ENCODE measurements at places on chromosomes 2 and 18.

- DNase-seq: no peak
These were observed 3.5 kb downstream of the PTPN2 start for GRCh38 chr18:12880541-12880910.

DNA sequence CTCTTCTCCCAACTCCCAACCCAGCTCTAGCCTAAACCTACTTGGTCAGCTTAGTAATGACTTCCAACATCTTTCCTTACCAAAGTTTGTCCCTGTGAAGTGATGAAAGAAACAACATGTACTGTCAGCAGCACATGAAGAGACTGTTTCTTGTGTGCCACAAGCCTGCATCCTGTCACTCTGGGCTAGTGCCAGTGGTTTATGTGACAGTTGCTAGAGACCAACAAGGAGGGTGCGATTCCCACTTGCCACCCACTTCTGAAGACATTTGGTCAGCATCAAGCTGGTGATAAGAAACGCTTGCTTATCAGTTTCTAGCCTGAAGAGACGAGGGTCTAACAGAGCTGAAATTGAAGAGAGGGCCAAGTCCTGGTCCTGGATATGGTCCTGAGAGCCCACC lies 132.6 kb downstream of the COL4A4 start:
- DNase-seq: no peak

- DNase-seq: no peak
These were observed 37.0 kb upstream of the KYNU start for GRCh38 chr2:142840436-142840835.

DNA sequence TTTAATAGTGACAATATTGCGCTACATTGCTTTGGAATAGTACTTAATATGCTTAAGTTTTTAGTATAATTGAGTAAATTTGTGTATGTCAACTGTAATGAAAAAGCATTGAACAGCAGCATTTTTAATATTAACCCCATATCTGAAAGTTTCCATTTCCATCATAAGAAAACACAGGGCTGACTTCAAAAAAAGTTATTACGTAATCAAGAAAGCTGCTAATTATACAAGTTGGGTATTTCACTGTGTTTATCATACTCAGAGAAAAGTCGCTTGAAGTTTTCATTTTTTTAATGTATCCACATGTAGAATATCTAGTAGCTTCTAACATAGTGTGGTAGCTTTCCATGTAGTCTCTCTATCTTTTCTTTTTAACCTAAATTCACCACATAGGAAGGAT lies 146.5 kb downstream of the PKP4 start:
- DNase-seq: no peak

DNA sequence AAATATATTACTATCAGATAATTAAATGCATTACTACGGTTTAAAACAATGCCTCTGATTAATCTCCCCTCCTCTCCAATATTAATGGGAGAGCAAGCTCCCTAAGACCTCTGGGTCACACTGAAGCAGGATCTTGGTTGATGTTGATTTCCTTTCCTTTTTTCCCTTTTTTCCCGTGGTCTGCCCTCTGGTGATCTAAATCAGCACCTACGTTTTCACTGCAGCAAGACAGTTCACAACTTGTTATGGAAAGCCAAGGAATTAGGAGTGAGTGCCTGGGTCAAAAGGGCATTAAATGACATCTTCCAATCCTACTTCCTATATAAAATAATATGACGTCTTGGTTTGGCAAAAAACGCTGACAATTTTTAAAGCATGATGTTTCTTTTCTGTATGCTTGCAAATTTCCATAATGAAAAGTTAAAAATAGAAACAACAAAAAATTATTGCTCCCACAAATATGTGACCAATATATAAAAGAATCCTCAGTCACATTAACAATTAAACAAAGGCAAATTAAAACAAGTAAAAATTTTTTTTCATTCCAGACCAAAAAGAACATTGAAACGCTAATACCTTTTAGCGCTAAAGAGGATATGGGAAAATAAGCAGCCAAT lies 7.9 kb upstream of the CFAP36 start:
- no peak for DNase-seq

DNA sequence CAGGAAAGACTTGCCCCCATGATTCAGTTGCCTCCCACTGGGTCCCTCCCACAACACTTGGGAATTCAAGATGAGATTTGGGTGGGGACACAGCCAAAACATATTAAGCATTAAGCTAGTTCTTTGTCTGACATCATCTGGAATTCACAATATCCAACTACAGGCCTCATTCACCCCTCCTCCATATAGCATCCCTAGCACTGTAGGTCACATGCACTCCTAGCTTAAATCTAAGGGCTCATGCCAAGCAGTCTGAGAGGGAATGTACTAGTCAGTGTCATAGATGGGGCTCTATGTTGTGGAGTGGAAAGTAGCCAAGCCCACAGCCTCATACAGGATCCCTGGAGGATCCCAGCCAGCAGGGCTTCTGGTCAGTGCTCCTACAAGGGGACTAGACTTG lies 92.1 kb downstream of the IRS1 start:
- no peak for DNase-seq

- no peak for DNase-seq
These were observed 183.1 kb downstream of the STK39 start for GRCh38 chr2:168064011-168064998.

DNA sequence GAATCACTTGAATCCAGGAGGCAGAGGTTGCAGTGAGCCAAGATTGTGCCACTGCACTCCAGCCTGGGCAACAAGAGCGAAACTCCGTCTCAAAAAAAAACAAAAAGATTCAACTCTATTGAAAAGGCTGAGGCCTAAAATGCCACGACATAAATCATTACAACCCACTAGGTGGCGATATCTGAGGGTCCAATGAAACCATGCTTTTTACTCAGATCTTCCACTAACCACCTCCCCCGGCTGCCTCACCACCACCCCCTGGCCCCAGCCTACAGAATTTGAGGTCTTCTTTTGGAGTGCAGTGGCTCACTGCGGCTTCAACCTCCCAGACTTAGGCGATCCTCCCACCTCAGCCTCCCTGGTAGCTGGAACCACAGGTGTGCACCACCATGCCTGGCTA lies 57.5 kb downstream of the AP1S3 start:
- no peak for DNase-seq

DNA sequence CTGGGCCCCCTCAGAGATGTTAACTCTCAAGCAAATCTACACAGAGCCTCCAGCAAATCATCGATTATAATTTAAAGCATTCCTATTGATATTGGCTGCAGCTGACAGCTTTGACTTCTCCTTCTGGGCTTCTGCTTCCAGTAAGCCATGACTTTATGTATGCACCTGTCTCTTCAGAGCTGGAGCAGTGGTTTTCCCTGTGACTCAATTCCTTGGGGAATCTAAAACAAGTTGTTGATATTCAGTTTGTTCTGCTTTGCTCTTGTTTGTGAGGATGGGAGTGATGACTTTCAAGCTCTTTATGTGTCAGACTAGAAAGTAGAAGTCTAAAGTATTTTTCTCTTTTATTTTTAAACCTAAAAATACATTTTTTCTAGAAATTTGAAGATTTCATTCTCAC lies 45.1 kb upstream of the TNP1 start:
- no peak for DNase-seq

GRCh38 chr2:130985206-130985780 lies 108.0 kb downstream of the FAM168B start:
- no peak for DNase-seq

GRCh38 chr18:56516789-56517188 lies 121.6 kb downstream of the TXNL1 start:
- no peak for DNase-seq

DNA sequence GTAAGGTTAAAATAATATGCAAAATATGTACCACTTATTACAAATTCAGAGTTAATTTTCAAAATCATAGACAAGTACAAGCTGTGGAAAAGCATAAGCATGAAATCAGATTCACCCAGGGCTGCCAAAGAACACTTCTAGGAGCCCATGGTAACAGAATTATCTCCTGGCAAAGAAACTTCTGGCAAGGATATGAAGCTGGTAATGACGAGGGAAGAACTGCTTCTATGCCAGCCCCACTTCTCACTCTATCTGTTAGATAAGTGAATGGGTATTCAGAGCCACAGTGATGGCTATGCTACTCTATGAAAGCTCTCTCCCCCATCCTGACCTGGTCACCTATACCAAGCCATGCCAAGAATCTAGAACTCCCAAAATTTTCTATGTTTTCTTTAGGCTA lies 36.9 kb upstream of the PDE1A start:
- no peak for DNase-seq

DNA sequence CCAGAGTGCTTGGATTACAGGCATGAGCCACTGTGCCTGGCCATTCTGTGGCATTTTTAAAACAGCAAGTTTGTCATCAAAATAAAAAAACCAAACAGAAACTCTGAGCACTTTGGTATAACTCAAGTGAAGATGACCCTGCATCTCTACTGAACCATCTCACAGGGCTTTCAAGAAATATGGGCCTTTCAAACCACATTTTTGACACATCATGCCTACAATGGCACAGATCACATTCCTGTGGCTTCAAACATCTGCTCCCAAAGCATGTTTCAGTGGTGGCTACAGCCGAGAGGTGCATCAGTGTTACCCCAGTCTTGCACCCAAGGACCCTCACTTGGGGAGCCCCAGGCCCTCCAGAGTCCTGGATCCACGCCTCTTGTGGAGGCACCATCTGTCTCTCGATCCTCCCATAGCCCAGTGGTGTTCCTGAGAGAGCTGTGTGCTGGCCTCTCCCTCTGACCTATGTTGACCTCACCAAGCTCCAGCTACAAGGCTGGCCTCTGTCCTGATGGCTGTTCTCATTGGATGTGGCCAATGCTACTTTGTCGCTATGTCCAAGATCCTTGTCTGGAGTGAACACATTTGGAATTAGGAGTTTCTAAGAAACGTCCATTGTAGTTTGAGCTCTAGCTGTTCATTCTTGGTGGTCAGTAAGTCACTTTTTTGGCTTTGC lies 55.2 kb upstream of the RALBP1 start:
- DNase-seq: no peak

DNA sequence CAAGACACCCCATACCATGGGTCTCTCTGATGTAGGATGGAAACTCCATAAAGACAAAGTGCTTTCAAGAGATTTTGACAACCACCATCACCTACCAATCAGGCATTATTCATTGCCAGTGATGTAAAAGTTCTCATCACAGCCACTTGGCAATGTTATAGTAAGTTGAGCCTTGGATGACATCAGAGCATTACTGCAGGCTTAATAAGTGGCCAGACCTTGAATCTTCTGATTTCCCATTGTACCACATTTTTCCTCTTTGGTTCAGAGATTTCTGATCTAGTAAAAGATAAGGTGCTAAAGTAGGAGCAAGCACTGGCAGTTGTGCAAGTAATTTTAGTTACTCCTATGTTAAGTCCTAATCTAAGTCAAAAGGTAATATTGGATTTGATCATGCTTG lies 36.5 kb downstream of the OSR1 start:
- DNase-seq: no peak

GRCh38 chr2:71426721-71427120 lies 26.6 kb upstream of the DYSF start:
- DNase-seq: no peak

GRCh38 chr18:45962866-45963265 lies 4.3 kb downstream of the EPG5 start:
- DNase-seq: no peak

DNA sequence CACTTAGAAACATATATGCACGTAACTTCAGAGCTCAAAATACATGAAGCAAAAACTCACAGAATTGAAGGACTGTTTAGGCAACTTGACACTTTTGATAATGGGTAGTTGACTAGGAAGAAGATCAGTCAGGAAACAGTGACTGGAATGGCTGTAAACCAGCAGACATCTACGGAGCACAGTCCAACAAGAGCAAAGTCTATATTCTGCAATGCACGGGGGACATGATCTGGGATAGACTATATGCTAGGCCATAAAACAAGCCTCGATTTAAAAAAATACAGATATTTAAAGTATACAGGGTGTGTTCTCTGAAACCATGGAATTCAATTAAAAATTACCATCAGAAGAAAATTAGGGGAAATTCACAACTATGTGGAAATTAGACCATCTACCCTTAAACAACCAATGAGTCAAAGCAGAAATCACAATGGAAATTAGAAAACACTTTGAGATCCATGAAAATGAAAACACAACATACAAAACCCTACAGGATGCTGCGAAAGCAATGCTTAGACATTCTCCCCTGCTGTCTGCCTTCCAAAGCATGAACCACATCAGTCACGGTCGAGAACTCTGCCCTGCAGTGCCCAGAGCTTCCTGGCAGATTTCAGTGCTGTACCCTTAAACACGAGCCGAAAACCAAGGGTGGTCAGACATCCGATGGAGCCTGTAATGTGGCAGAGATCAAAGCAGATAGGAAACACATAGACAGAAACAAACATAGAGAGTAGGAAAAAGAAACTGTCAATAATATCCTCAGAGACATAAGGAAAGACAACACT lies 651.9 kb upstream of the HS6ST1 start:
- no peak for DNase-seq

DNA sequence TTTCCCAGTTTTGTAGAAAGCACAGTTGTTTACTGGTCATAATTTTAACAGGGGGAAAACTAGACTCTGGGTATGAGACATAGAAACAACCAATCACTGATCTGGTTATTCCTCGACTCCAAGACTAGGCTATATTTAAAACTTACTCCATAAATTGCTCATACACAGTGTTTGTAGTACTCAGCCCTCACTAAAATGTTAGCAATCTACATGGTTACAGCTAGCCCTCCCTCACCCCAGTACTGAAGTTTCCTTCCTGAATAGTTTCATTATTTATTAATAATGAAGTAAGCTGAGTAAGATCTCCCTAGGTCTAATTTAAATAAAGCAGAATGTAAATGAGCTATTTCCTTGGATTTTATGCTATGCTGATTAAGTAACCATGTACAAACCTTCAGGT lies 275.1 kb downstream of the CDH20 start:
- no peak for DNase-seq

DNA sequence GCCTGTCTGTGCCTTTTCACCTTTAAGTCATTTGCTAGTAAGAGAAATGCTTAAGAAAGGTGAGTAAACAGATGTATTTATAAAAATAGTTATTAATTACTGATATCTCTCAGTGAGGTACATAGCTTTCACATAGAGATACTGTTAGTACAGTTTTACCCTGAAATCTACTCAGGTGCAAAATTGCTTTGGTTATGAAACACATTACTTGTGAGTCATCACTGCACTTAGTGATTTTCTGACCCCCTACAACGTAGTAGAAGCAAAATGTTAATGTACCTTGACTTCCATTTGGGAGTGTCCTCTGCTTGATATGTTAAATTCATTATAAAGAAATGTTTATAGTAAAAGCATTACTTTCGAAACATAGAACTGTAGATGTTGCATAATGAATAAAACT lies 6.5 kb downstream of the GLS start:
- no peak for DNase-seq

- DNase-seq: no peak
These were observed 72.5 kb downstream of the DHRS9 start for GRCh38 chr2:169141713-169142352.

- DNase-seq: no peak
These were observed 102.8 kb downstream of the GREB1L start for GRCh38 chr18:21344860-21345259.

- DNase-seq: no peak
These were observed 61.8 kb upstream of the YWHAQ start for GRCh38 chr2:9692456-9693195.

Data from NCI-H748 treated with DMSO at 0.1 percent for 48 hours (cell line).